Activated CD8-positive, alpha-beta T cell treated with anti-CD3 and anti-CD28 coated beads, Interleukin-2, amount 10 ng/mL, durations not matched to agents 7 days and 5 days (primary cell): ENCODE measurements at places on chromosomes 12 and 14. TPM values are rescaled to one million over a fixed set of nuclear protein-coding genes. Genes with fewer than 3 reads are reported as not detected.

GZMB gene
- 354 TPM for total RNA-seq

DNAJC22 gene
- not detected for total RNA-seq

MGAT2 gene
- total RNA-seq = 55.1 TPM

TSPAN19 gene
- total RNA-seq = not detected

VASH1 gene
- 3.1 TPM for total RNA-seq

DPF3 gene
- total RNA-seq = 10.3 TPM

CIROP gene
- not detected for total RNA-seq

DIO2 gene
- not detected for total RNA-seq

GPRC5A gene
- not detected for total RNA-seq

NTS gene
- not detected for total RNA-seq

TAS2R46 gene
- total RNA-seq = 1.5 TPM

PRH2 gene
- total RNA-seq = not detected

RIMBP2 gene
- total RNA-seq = not detected

ACOT4 gene
- total RNA-seq = 1.3 TPM

CD69 gene
- 116 TPM for total RNA-seq

PLBD1 gene
- not detected for total RNA-seq

C12orf56 gene
- not detected for total RNA-seq

SCN8A gene
- total RNA-seq = 1.4 TPM

ALKBH1 gene
- total RNA-seq = 14.8 TPM

RNASE3 gene
- not detected for total RNA-seq

AMN1 gene
- total RNA-seq = 3.5 TPM
